DMS79 (cell line): ENCODE measurements at places on chromosomes 16 and 17.

- DNase-seq, result no peak
Measured at GRCh38 chr16:14445937-14446715, 183.9 kb downstream of the PARN start.

GRCh38 chr17:70388326-70388725 is 219.0 kb downstream of the KCNJ2 start:
- no peak for DNase-seq

GRCh38 chr16:78446486-78446885 is 347.0 kb downstream of the WWOX start:
- DNase-seq, result no peak

- no peak for DNase-seq
Measured at GRCh38 chr17:42904110-42904469, 3.5 kb downstream of the G6PC1 start.

DNA sequence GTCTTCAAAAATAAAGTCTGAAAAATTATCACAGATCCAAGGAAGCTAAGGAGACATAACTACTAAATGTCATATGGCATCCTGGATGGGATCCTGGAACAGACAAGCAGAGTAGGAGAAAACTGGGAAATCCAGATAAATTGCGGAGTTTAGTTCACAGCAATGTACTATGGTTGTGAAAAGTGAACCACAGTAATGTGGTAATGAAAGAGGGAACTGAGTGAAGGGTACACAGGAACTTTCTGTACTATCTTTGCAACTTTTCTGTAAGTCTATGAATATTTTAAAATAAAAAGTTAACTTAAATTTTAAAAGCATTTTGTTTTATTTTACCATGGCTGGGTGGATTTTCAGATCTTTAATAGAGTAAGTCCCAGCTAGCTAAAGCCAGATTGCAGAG is 16.3 kb downstream of the SLFN12L start:
- DNase-seq, result no peak

GRCh38 chr17:31171701-31172100 is 76.9 kb downstream of the NF1 start:
- DNase-seq, result no peak

- DNase-seq, result no peak
Measured at GRCh38 chr16:19875900-19876299, 8.7 kb downstream of the GPRC5B start.

GRCh38 chr17:29566473-29567303 is at the start of gene ABHD15:
TSS of gene ABHD15 (minus strand) at chr17:29567037. CDS start at chr17:29566966, 71 bp downstream.
- peak; percentile 38 for DNase-seq

DNA sequence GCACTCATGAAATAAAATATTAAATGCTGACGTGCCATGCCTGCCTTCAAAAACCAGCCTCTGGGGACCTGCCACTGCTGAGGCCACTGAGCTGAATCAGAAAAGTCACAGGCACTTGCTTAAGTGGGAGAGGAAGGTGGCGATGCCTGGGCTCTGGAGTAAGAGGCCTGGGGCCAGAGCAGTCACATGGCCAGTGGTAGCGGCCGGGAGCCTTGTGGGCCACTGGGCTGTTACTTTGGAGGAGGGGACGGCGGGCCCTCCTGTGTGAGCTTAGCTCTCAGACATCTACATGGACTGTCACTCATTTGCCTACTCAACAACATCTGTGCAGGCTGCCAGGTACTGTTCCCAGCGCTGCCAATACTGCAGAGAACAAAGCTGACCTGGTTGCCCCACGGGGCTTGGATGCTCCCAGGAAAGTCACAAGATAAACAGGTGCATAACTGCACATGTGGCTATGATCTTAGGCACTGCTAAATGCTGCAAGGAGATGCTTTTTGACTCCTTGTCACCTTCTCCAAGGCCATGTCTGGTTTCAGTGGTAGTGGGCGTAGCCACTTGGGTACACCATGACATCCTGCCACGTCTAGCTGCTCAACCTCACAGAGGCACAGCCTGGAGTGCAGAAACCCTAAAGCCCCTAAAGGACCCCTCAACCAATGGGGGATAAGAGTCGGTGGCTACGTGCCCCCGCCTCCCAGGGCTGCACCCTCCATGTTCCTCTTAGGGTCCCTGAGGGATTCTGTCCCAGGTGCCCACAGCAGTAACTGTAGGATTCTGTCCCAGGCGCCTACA is 11.6 kb downstream of the COTL1 start:
- no peak for DNase-seq

DNA sequence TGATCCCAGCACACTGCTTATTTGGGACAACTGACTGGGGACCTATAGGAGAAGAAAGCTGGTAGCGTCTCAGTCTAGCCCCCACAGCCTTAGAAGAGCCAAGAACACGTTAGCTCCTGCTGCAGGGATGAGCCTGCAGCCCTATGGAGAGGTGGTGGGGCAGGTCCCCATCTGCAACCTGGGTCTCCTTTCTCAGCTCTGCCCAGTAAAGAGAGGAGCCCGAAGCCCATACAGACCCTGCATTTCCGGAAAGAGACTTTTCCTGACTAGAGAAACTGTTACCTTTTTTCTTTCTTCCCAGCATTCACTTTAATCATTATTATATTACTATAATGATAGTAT is 788 bp downstream of the METTL22 start:
- DNase-seq, result no peak

GRCh38 chr17:17855976-17856375 is 19.2 kb upstream of the SREBF1 start:
- DNase-seq, result no peak

DNA sequence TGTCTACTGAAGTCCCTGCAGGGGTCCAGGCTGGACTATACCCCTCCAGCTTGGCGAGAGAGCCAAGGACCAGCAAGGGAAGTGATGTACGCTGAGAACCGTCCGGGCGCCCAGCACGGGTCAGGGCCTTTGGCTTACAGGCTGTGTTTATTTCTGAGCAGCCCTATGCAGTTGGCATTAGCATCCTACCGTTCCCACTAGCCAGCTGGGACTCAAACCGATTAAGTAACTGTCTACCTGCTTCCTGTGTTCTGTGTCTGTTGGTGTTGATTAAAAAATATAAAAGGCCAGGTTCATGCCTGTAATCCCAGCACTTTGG is 73.8 kb downstream of the CMIP start:
- DNase-seq, result no peak

GRCh38 chr16:81908466-81909262 is 102.6 kb downstream of the SDR42E1 start:
- DNase-seq, result no peak

- DNase-seq, result no peak
Measured at GRCh38 chr17:31584438-31585279, 193.2 kb downstream of the RAB11FIP4 start.

- no peak for DNase-seq
Measured at GRCh38 chr17:39325528-39326240, 75.7 kb downstream of the FBXL20 start.

- no peak for DNase-seq
Measured at GRCh38 chr16:81782236-81782635, 3.1 kb downstream of the PLCG2 start.

- DNase-seq, result no peak
Measured at GRCh38 chr16:50274326-50275097, 8.2 kb downstream of the ADCY7 start.

DNA sequence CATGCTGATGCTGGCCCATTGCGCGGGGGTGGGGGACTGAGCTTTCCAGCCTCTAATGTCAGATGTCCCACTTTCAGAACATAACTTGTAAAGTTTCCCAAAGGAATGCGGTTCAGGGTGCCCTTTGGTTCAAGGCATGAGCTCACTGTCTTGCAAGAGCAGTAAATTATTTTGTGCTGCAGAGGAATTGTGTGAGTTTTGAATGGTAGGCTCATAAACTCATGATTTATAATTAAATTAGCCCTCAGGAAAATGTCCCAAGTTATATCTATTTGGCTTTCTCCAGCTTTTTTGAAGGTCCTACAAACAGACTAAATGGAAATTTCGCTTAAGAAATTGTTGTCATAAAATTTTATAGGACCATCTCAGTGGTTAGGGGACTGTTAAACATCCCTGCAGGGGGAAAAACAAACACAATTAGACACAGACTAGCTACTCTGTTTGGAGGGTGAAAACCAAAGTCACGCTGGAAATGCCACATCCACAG is 321.8 kb downstream of the HS3ST3B1 start:
- no peak for DNase-seq

DNA sequence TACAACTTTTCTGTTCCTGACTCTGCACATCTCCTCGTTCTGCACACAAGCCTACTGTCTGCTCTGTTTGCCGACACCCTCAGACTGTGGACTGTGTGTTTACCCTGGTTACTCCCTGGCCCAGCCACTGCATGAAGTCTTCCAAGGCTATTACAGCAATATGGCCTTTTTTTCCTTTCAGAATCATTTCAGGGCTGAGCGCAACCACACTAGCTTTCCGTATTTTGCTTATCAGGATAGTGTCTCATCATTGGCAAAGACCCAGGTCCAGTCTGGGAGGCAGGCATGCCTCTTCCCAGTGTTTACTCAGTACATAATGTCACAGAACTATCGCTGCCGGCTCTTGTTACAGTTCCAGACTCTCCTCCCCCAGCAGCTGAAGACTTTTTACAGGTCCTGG is 10.1 kb downstream of the DNAH9 start:
- DNase-seq, result no peak

DNA sequence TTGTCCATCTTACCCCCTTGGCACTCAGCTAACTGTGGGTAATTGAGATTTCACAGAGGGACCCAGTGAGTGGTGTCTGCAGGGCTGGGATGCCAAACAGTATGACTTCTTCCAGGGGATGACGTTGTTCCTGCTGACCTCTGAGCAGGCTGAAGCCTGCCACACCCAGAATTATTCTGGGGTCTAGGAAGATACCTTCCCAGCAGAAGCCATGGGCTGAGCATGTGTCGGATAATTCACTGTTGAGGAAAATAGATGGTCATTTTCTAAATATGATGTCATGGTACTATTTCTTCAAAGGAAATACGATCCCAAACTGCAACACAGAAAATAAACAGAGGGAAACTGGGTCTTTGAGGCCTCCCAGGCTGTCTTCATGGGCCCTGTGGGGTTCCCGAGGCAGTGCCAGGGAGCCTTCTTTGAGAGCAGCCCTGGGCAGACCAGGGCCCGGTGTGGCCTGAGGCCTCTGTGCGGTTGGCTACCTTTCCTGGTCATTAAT is 17.4 kb downstream of the WNT9B start:
- DNase-seq, result no peak

DNA sequence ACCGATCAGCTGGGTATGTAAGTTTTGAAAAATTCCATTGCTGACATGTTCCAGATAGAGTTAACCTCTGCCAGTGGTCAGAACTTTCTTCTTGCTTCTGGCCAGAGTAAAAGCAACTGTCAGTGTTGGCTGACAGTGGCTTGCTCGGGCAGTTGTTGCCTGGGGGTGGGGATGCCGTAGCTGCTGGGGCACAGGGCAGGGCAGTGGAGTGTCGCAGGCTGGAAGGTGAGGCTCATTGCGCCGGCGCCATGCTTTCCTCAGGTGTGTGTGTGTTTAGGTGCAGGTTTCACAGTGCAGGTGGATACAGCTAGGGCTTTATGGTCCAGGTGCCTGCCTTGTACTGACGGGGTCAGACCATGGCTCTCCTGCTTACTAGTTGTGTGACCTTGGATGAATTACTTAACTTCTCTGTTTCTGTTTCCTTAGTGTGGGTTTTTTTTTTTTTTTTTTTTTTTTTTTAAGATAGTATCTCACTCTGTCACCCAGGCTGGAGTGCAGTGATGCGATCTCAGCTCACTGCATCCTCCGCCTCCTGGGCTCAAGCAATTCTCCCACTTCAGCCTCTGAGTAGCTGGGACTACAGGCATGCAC is 156.4 kb downstream of the SNX29 start:
- DNase-seq, result no peak

DNA sequence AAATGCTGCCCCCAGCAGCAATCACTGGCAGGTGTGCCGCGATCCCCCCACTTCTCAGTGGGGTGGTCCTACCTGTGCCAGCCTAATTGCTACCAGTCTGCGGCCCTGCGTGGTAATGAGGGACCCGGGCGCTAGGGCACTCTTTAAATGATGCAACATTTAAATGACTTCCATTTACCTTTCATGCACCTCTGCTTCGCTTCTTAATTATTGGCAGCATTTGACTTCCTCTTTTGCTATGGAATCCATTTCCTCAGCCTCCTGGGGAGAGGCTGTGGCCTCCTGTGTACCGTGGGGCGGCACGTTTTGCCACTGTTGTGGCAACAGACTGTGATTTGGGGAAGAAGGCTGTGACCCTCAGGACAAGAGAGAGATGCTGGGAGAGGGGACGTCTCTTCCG is 86.1 kb downstream of the RPA1 start:
- no peak for DNase-seq

- DNase-seq, result no peak
Measured at GRCh38 chr16:72159386-72159785, 12.6 kb downstream of the PMFBP1 start.

GRCh38 chr17:15782866-15783265 is 50.8 kb downstream of the TBC1D26 start:
- DNase-seq, result no peak

DNA sequence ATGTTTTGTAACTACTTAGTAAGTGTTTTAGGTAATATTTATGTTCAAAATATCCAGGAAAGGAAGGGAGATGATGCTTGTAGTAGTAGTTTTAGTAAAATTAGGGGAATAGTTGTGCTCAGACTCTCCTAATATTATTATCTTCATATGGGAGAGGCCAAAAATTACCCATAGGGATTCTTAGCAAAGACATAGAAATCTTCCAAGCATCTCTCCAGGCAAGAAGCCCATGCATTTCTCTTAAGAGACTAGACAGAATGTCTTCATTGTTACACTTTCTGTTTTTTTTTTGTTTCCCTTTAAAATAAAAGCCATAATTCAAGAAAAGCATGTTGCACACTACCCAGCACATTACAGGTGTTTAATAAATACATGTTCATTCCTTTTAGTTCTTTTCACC is 180.6 kb downstream of the CYB561 start:
- no peak for DNase-seq

GRCh38 chr17:21235921-21236320 is 17.3 kb downstream of the NATD1 start:
- DNase-seq, result no peak

- DNase-seq, result no peak
Measured at GRCh38 chr17:43918026-43918389, 10.7 kb upstream of the MPP2 start.

GRCh38 chr16:12646098-12646489 is 157.6 kb downstream of the CPPED1 start:
- no peak for DNase-seq

- no peak for DNase-seq
Measured at GRCh38 chr16:79628501-79628975, 28.0 kb upstream of the MAF start.

- no peak for DNase-seq
Measured at GRCh38 chr16:75576384-75576811, 10.2 kb downstream of the GABARAPL2 start.

- no peak for DNase-seq
Measured at GRCh38 chr16:83470416-83470815, 337.4 kb upstream of the HSBP1 start.

GRCh38 chr16:4918781-4919251 is 18.1 kb downstream of the PPL start:
- DNase-seq, result peak; percentile 94

- DNase-seq, result no peak
Measured at GRCh38 chr17:43579566-43580140, 33.5 kb upstream of the ETV4 start.

GRCh38 chr16:56667581-56668571 is at the start of gene MT1G:
TSS of gene MT1G (minus strand) at chr16:56668065. CDS start at chr16:56667993, 72 bp downstream.
- DNase-seq, result no peak

- DNase-seq, result no peak
Measured at GRCh38 chr17:38603786-38604478, 1.8 kb downstream of the SRCIN1 start.

GRCh38 chr16:88941913-88942909 is 34.8 kb downstream of the CBFA2T3 start:
- no peak for DNase-seq

- DNase-seq, result no peak
Measured at GRCh38 chr17:3946711-3947235, 17.5 kb downstream of the ATP2A3 start.

- no peak for DNase-seq
Measured at GRCh38 chr17:70987867-70988340, 818.6 kb downstream of the KCNJ2 start.

GRCh38 chr17:81339191-81339533 is 44.1 kb upstream of the SLC38A10 start:
- no peak for DNase-seq
